Epithelial cell of proximal tubule (primary cell): ENCODE measurements at places on chromosomes 5 and 9.

GRCh38 chr9:21520501-21521228, 38.6 kb upstream of the IFNE start:
- DNase-seq: no peak

DNA sequence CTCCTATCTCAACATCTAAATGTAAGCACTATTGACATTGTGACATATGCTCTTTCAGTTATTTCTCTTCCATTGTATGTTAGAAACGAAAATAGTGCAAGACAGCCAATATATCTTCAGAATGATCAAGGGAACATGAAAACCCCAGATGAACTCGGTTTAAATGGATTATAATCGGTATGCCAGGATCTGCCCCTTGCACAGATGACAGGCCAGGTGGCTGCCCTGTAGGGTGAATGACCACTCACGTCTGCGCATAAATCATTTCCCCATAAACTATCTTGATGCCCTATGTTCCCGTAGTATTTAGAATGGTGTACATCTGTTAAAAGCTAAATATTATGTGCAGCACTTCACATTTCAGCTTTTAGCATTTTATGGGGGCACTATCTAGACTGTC, 69.7 kb upstream of the RANBP3L start:
- no peak for DNase-seq

GRCh38 chr5:168073991-168074800, 217.2 kb upstream of the WWC1 start:
- no peak for DNase-seq

- DNase-seq: no peak
Measured at GRCh38 chr9:136722093-136722968, 10.0 kb downstream of the DIPK1B start.

- peak; percentile 70 for DNase-seq
Measured at GRCh38 chr9:16442622-16443021, 427.8 kb downstream of the BNC2 start.

DNA sequence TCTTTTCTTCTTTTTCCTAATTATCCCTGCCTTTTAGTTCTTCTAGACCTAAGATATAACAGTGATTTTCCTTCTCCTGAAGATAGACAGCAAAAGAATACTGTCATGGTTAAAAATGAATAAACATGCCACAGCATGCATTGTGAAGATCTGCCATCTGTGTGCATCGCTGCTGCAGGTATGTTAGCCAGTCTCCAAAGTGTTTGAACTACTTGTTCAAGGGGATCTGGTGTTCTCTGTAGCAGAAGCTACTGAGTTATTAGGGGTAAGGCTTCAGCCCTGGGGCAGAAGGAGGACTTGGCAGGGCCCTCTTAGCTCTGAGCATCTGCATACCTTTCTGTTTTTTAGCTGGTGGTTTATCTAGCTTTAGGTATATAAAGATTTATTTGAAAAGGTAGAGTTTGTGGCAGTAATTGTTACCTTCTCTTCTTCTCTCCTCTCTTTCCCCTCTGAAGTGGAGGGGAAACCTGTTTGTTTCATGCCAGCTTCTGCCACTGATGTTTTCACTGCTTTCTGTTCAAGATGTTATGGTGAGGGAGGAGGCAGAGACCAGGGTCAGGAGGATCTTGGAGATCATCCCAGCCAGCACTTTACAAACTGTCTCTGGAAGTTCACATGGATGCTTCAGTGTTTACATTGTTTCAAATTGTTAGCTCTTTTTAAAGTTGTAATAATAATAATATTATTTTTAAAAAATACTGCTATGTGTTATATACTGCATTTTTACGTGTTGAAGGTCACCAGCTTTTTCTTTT, 25.2 kb downstream of the GALNT10 start:
- DNase-seq: no peak

- no peak for DNase-seq
Measured at GRCh38 chr5:141507387-141508091, 18.7 kb downstream of the PCDHGC5 start.

- no peak for DNase-seq
Measured at GRCh38 chr5:97365163-97365845, 182.3 kb upstream of the RIOK2 start.

DNA sequence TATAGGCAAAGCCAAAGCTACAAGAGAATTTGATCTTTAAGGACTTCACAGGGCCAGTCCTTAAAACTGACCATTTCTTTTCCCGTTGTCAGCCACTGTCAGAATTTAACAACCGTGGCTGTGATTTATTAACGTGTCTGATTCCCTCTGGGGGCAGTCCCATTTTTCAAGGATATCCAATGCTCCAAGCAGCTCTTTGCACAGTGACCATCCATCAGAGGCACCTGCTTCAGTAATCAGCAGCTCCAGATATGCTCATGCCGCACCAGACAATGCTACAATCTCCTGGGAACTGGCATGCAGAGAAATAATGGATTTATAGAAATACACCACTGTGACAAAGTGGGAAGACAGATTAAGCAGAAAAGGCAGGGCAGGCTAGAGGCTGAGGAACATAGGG, 163.3 kb upstream of the PPP1R2B start:
- no peak for DNase-seq

GRCh38 chr5:96083361-96083881, 121.8 kb upstream of the ELL2 start:
- no peak for DNase-seq

DNA sequence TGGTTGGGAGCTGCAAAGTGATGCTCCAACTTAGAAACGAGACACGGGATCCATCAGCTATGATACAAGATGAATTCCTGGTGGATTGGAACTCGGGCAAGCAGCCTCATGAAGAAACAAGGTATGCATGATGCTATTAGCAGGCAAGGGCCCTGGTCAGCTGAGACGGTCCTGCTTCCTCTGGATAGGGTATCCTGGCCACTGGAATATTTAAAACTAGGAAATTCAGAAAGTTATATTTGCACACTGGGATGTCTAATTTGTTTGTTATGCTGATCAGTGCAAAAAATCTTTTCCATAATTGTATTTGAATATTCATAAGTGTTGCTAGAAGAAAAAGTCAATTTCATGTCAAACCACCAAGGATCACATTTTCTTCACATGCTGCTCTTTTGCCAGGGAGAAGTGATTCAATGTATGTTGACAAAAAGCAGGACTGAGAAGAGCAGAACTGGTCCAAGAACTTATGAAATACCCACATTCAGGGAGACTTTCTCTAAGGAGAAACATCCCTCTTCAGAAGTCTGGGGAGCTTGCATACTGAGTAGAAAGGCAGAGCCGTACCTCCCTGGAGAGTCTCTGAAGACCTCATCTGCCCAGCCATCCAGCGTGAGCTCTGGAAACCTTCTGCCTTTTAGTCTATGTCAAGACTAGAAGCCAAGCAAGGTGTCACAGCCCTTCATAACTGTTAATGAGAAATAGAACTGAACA, 6.7 kb upstream of the NXNL2 start:
- DNase-seq: no peak

GRCh38 chr9:4290427-4290837, 9.4 kb downstream of the GLIS3 start:
- DNase-seq: no peak

DNA sequence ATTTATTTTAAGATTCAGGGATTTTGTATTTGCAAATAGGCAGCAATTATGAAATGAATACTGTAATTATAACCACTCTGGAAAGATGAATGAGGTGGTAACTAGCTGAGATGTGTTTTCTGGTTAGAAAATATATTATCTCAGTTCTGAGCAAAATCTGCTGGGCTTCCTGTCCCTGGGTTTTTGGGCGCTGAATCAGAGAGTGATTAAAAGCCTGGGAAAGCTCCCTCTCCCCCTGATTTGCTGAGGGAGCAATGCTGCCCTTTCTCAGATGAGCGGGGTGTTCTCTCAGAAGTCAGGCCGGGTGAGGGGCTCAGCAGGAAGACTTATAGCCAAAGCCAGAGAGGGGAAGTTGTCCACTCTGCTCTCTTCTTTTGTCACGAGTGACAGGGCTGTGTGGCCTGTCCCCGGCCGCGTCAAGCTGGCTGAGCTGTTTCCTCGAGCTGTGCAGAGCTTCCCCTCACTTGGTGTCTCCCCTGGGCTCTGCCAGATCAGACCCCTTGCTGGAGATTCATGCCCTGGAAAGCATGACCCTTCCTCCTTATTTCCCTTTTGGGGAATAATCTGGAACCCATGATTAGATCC, 39.8 kb upstream of the PITX1 start:
- DNase-seq: no peak

- DNase-seq: no peak
Measured at GRCh38 chr9:14926941-14927624, 16.9 kb upstream of the FREM1 start.

DNA sequence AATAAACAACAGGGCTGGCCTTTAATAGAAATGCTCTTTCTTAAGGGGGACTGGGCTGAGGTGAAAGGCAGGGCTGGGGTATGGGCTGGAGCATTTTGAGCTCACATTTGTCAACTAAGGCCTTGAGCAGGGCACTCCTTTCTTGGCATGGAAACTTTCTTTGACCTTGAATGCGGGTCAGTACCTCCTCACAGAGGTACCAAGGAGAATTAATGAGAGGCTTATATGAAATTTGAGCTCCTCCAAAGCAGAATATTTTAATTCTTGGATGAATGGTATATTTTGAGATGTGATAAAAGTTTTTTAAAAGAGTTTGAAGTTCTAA, 3.1 kb downstream of the CYSTM1 start:
- no peak for DNase-seq

DNA sequence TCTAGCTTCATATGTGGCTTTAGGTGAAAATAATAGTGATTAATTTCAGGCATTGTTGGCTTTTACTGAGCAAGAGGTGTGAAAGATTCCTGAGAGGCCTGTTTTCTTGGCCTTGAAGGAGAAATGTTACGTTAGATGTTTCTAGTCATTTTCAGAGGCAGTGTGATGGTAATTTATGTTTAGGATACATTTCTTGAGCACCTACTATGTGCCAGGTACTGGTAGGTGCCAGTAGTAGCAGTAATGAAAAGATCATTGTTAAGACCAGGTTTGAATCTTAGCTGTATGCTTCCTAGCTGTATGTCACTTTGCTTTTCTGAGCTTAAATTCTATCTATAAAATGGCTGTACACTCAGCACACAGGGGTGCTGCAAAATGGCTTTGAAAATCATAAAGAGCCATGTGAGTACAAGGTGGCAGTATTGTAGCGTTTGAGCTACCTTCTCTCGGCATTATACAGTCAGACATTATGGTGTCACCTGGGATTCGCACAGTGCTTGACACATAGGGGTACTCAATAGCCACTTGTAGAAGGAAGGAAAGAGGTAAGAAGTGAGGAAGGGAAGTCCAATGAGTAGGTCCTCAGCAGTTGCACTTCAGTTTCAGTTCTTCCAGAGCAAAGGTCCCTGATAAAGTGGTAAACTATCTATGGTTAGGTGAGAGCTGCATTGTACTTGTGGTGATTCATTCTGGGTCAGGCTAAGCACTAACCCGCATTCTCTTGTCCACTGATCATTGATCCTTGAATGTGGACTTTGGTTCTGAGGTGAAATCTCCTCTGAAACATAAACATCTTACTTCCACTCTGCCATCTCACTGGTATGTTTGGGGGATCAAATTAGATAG, 166.5 kb upstream of the NR3C1 start:
- DNase-seq: peak; percentile 65
